Caudate nucleus (tissue), 63 donors: ENCODE measurements at places on chromosomes 13 and 19.

GRCh38 chr13:95793018-95793555, 116.1 kb downstream of the DNAJC3 start:
- no peak for DNase-seq

GRCh38 chr19:12255372-12255771, 39.3 kb downstream of the ZNF44 start:
- no peak for DNase-seq

DNA sequence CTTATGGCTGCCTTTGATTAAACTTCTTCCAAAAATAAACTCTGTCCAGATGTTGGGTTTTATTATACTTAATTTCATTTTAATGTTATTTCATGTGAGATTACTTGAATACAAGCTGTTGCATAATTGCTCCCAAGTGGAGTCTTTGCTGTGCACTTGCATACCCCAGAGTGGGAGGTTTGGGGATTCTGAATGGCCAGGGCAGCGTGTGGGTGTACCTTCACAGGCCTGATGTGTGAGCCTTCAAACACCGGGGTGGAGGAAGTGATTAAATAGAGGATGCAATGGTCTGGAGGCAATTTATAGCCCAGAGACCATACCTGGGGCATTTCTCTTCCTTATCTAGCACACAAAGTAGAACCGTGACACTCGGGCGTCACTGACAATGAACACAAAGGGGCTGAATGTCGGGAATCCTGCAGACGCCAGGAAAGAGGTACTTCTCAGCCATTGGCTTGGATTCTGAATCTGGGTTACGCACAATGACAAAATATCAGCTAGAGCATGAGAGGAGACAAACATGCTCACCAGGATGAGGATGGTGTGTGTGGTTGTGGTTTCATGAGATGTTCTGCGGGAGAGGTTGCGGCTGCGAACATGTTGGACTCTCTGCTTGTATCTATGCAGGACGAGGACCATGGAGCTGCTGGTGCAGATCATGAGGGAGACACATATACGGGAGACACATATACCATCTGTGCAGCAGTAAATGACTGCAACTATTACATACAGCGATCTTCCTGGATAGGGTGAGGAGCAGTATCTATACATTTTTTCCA, 7.1 kb upstream of the LILRA5 start:
- DNase-seq = no peak

- no peak for DNase-seq
Observed at GRCh38 chr19:13370948-13371347, 135.3 kb downstream of the CACNA1A start.

DNA sequence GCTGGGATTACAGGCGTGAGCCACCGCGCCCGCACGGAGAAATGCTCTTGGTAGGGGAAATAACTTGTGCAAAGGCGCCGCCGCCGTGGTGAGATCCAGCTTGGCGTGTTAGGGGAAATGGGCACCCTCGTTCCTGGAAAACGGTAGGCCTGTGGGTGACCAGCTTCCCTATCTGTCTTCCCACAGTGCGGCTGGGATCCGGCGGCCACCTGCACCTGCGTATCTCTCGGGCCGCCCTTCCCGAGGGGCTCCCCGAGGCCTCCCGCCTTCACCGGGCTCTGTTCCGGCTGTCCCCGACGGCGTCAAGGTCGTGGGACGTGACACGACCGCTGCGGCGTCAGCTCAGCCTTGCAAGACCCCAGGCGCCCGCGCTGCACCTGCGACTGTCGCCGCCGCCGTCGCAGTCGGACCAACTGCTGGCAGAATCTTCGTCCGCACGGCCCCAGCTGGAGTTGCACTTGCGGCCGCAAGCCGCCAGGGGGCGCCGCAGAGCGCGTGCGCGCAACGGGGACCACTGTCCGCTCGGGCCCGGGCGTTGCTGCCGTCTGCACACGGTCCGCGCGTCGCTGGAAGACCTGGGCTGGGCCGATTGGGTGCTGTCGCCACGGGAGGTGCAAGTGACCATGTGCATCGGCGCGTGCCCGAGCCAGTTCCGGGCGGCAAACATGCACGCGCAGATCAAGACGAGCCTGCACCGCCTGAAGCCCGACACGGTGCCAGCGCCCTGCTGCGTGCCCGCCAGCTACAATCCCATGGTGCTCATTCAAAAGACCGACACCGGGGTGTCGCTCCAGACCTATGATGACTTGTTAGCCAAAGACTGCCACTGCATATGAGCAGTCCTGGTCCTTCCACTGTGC, 2.4 kb downstream of the GDF15 start:
- no peak for DNase-seq

DNA sequence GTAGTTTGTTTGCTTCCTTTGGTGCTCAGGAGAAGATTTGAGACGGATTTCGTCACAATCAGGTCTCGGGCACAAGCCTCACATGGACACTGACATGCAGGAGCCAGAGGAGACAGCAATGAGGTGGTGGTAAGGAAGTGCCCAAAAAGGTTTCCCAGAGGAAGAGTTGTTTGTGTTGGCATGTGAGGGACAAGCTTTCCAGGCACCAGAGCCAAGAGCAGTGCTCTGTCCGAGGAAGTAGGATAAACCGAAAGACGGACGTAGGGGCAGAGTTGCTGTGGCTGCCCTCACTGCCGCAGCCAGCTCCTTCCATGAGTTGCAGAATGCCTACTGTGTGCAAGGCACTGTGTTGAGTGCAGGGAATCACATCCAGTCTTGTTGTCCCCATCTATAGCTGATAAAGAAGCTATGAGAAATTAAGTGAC, 27.7 kb downstream of the SAE1 start:
- DNase-seq = no peak

GRCh38 chr19:3969435-3970312, 1.2 kb downstream of the DAPK3 start:
- no peak for DNase-seq

GRCh38 chr19:44664976-44665375, 6.3 kb upstream of the CEACAM19 start:
- DNase-seq = no peak

- no peak for DNase-seq
Observed at GRCh38 chr13:113364901-113365582, 1.1 kb upstream of the GRTP1 start.

GRCh38 chr13:114130837-114131582, 1.4 kb downstream of the RASA3 start:
- peak; percentile 57 for DNase-seq

DNA sequence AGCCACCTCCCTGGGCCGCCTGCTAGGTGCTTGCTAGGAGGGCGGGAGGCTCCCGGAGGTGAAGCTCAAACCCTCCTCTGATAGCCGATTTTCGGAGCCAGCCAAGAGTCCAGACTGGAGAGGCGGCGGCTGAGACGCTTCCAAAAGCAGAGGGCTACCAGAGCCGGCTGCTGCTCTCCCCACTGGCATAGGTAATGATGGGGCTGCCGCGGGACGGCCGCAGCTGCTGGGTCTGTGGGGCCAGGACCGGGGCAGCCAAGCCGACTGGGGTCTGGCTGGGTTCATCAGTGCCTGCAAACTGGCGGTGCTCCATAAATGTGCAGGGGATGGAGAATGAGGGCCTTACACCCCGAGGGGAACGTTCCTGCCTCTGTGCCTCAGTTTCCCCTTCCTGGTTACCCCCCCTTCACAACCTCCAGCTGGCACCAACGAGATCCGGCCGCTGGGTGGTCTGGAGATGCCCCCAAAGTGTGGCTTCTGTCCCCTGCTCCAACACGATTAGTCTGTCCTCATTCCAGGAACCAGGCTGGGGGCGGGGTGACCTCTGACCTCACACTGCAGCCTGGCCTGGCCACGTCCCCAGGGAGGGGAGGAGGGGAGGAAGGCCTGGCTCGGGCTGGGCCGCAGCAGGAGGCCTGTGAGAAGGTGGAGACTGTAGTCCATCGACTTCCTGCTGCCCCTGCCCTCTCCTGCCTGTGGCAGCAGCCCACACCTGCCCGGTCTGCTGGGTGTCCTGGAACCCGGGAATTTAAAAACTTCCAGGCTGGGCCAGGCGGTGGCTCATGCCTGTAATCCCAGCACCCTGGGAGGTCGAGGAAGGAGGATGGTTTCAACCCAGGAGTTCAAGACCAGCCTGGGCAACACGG, 3.8 kb upstream of the WDR18 start:
- no peak for DNase-seq

- no peak for DNase-seq
Observed at GRCh38 chr13:87884884-87885283, 213.7 kb downstream of the SLITRK5 start.

GRCh38 chr13:27495551-27495950, 45.2 kb upstream of the MTIF3 start:
- DNase-seq = no peak

DNA sequence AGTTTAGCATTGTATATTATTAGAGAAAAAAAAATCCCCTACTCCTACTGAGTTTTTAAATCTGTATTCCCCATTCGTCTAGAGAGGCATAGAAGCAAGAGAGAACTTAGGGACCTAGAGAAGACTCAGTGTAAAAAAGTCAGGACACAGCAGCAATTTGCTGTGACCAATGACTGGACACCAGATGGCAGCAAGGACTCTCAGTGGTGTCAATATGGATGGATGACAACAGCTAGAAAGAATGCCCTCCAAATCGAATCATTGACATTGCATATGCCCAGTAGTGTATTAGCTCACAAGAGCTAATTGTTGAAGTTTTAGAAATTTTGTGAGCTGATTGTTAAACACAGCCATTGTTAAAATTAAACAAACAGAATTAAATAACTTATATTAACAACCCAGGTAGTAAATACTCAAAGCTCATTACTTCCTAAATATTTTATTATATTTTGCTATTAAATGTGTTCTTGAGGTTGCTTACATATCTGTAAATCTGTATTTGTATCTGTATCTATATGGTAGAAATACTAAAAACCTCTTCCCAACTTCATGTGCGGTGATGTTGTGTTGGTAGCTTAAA, 43.9 kb downstream of the SIAH3 start:
- peak; percentile 31 for DNase-seq

DNA sequence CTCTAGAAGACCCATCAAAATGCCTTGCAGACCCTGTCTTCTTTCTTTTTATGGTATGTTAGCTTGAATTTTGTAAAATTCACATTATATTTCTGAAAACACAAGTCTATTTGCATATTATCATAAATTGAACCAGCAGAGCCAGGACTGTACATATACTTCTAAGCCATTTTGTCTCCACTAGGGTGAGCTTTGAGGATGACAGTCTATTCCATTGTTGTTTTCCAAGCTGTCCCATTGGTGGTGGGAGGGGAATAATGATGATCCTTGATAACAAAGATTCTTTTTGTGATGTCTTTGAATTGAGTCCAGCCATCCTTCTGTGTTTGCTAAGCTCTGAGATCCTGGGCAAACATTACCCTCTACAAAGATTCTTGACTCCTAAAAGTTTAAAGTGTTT, 359.3 kb upstream of the PCDH20 start:
- no peak for DNase-seq

DNA sequence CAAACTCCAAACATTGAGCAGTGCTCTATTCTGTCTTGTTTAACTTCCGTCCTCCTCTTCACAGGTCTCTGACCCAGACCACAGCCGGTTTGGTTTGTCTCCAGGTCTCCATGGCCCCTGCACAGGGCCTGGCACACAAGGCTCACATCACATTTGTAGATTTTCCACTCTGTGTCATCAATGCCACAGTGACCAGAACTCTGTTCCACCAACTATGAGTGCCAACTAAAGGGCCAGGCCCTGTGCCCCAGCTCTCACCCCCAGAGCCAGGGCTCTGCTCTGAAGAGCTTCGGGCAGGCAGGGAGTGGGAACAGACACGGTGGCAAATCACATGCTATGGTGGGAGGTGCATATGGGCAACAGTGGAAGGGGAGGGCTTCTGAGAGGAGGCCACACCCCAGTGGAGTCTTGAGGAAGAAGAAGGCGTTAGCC, 16.0 kb downstream of the SMG9 start:
- DNase-seq = no peak

GRCh38 chr19:4064149-4064495, 2.6 kb downstream of the ZBTB7A start:
- DNase-seq = no peak

DNA sequence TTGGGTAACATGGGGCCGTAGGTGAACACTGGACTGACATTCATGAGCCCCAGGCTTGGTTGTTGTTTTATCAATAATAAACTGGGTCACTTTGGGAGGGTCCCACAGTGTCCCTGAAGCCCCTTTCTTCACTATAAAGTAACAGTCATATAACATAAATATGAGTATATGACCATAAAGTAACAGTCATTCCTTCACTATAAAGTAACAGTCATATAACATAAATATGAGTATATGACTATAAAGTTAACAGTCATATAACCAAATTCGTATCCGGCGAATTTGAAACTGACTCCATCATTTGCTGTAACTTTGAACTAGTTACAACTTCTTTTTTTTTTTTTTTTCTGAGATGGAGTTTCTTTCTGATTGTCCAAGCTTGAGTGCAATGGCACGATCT, 210.3 kb downstream of the KATNAL1 start:
- no peak for DNase-seq

DNA sequence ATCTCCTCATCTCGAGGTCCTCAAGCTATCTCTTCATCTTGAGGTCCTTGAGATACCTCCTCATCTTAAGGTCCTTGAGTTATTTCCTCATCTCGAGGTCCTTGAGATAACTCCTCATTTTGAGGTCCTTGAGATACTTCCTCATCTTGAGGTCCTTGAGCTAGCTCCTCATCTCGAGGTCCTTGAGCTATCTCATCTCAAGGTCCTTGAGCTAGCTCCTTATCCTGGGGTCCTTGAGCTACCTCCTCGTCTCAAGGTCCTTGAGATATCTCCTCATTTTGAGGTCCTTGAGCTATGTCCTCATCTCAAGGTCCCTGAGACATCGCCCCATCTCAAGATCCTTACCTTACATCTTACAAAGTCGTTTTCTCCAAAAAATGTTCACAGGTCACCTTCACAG, 18.7 kb downstream of the VAV1 start:
- DNase-seq = no peak

GRCh38 chr19:27689734-27690241, 1523.2 kb downstream of the UQCRFS1 start:
- no peak for DNase-seq

GRCh38 chr13:93217721-93218261, 8.8 kb upstream of the GPC6 start:
- no peak for DNase-seq

GRCh38 chr13:95858286-95859075, 181.5 kb downstream of the DNAJC3 start:
- no peak for DNase-seq

GRCh38 chr19:645912-646778, 6.5 kb downstream of the FGF22 start:
- DNase-seq = no peak

DNA sequence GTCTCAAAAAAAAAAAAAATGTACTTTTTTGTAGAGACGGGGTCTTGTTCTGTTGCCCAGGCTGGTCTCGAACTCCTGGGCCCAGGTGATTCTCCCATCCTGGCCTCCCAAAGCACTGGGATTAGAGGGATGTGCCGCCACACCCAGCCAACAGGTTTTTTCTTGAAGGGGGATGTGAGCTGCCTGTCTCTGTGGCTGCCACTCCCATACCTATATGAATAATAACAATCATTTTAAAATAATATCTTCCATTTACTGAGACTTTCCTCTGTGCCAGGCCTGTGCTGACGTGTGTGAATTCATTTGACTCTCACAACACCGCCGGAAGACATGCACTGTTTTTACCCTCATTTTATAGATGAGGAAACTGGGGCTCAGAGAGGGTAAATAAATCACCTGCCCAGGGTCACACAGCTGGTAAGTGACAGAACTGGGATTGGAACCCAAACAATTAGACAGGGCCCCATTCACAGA, 7.2 kb upstream of the BCL3 start:
- DNase-seq = no peak

- no peak for DNase-seq
Observed at GRCh38 chr19:46025835-46026234, 3.0 kb upstream of the PGLYRP1 start.

GRCh38 chr13:110242615-110243014, 64.3 kb downstream of the COL4A1 start:
- DNase-seq = no peak
